KBM-7 (cell line): ENCODE measurements at places on chromosomes 16 and 17.

- no peak for DNase-seq
Observed at GRCh38 chr16:27052007-27052406, 14.7 kb upstream of the C16orf82 start.

DNA sequence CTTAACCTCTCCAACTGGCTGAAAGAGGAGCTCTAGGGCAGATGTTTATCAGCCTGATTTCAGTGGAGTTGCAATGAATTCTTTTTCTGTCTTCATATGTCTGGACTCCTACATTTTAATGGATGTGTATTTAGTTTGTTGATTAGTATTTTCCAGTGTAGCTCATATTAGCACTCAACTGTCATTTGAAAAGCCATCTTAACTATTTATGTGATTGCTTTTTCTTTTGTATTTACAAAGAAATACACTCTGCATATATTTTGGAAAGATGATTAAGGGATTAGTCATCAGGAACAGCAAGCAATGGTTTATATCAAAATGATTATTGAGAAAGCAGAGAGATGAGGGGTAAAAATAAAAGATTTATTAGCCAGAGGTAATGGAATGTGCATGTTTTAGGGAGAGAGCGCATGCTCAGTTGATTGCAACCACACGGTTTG is 71.1 kb downstream of the WWOX start:
- no peak for DNase-seq

DNA sequence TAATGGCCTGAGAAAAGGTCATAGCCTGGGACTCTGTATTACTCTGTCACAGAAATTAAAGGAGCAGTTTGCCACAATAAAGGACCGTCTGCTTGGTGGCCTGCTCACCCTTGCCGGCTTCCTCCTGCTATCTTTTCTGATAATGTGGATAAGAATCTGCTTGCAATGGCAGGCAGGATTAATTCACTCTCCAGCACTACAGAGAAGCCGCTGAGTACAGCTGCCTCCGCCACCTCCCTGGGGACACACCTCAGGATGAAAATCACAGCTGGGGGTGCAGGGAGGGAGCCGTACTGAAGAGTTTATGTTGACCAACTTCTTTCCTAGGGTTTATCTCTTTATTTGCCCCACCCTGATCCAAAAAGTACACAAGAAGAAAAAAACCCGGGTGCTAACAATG is 245.9 kb upstream of the RPL38 start:
- DNase-seq: no peak

- DNase-seq: peak; percentile 24
Observed at GRCh38 chr16:79599837-79600637, 500 bp downstream of the MAF start.

- peak; percentile 24 for DNase-seq
Observed at GRCh38 chr17:39757931-39758873, 20.5 kb downstream of the GRB7 start.

DNA sequence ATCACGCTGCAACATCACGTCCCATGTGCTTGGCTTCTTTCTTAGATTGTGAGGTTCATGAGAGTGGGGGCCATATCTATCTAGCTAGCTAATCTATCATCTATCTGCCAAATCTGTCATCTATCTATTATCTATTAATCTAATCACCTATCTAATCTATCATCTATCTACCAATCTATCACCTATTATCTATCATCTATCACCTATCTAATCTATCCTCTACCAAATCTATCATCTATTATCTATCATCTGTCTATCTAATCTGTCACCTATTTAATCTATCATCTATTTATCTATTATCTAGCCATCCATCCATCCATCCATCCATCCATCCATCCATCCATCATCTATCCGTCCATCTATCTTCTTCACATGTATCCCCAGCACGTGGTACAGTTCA is 14.2 kb downstream of the COX6A2 start:
- DNase-seq: no peak

DNA sequence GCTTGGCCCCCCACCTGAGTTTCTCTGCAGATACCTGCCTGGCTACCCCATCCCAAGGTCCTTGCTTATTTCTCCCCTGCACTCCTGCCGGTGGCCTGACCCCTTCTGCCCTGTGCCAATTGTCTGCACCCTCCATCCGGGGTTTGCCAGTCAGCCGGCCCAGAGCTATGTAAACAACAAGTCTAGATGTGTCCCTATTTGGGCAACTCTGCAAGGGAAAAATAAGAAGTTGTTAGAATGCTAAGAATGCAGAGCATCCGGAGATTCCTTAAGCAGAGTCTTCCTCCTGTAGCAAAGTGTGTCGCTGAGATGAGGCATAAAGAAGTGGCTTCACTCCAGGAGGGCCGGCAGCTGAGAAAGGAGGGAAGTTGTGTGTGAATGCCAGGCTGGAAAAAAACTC is 46.6 kb downstream of the RGS9 start:
- no peak for DNase-seq

DNA sequence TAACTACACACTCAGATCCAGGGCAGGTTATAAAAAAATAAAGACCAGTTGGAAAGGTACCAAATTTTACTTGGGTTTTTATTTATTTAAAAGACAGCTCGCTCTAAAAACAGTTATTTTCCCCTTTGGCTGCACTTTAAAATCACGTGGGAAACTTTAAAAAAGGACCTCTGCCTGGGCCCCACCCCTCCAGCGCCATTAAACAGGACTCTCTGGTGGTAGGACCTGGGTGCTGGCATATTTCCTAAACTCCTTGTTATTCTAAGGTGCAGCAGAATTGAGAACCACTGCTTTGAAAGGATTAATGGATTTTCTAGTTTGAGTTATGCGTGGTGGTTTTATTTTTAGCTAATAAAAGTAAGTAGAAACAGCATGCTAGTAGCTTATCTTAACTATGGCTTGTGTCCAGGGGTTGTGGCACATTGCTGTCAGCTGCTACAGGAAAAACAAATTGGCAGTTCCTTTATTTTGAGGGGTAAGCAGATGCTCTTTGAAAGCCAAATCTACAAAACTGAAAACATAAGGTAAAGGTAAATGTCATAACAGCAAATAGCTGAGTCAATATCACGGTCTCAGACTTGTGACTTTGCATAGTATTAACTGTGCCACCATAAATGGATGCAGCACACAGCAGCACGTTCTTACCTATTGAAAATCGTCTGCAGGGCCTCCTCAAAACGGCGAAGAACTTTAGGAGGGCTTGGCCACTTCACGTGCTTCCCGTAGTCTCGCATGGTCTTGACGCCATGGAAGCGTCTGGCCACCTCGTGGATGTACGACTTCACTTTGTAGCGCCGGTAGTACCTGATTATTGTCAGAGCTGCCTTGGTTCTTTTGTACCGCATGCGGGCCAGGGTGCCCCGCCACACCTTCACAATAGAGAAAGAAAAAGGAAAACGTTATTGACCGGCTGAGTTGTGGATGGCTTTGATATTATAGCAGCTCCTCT is 172.0 kb downstream of the CDK5R1 start:
- DNase-seq: no peak

DNA sequence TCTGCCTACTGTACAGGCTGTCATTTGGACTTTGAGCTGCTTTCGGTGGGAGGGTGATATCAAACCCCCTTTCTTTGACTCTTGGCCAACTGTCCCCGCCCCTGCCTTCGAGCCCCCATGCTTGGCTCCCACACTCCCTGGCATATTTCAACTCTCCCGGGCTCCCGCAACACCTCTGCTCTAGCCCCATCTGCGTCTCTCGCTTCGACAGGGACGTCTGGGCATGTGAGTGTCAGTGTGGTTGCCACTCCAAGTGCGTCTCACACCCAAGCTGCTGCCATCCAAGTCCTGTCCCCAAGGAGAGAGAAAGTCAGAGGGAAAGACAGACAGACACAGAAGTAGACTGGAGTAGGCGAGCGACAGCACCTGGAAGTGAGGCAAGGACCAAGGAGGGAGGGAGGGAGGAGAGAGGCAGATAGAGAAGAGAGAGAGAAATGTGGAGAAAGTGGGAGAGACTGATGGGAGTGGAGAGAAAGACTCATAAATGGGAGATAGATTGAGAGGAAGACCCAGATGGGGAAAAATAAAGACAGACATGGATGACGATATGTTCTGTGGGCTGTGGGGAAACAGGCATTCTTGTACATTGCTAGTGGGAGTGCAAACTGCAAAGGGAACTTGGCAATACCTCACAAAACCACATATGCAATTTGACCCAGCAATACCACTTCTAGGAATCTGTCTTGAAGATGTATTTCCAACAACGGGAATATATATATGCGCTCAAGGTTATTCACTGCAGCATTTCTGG is 11.8 kb downstream of the STARD3 start:
- peak; percentile 18 for DNase-seq

- DNase-seq: no peak
Observed at GRCh38 chr17:32161506-32162365, 19.4 kb downstream of the RHOT1 start.

- DNase-seq: no peak
Observed at GRCh38 chr17:46883871-46884520, 32.6 kb downstream of the WNT9B start.

DNA sequence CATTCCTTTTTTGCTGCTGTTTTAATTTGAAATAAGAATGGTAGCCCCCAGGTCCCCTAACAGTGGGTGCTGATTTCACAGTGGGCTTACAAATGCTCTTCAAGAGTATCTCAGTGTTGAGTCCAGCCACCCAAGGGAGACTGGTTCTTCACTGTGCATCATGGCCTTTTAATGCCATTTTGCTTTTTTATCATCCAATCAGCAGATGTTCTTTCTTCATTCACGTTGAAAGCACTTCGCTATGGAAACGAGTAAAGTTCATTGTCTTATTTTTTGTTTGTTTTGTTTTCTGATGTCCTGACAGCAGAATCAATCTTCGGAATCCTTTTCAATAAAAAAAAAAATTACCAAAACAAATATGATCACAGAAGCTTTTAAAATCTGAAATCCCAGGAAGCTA is 429.0 kb downstream of the MAF start:
- no peak for DNase-seq

GRCh38 chr17:56792267-56792666 is 41.5 kb downstream of the C17orf67 start:
- DNase-seq: no peak

GRCh38 chr16:3819175-3819527 is 61.4 kb downstream of the CREBBP start:
- no peak for DNase-seq

GRCh38 chr16:10878644-10879501 is 1.9 kb downstream of the CIITA start:
- peak; percentile 42 for DNase-seq

- DNase-seq: no peak
Observed at GRCh38 chr16:48128769-48129168, 27.0 kb downstream of the ABCC12 start.

DNA sequence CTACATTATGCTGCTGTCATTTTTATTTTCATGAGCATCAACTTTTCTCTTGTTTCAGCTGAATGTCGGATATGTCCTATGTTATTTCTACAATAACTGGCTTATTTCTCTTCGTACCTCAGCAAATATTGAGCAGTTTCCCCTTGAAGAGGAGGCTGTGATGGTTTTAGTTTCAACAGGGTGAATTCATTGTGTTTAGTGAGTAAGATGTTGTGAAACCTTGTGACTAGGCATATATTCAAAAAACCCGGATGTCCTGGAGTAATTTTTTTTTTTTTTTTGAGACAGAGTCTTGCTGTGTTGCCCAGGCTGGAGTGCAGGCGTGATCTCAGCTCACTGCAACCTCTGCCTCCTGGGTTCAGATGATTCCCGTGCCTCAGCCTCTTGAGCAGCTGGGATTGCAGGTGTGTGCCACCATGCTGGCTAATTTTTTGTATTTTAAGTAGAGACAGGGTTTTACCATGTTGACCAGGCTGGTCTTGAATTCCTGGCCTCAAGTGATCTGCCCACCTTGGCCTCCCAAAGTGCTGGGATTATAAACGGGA is 11.1 kb downstream of the CPD start:
- DNase-seq: no peak

DNA sequence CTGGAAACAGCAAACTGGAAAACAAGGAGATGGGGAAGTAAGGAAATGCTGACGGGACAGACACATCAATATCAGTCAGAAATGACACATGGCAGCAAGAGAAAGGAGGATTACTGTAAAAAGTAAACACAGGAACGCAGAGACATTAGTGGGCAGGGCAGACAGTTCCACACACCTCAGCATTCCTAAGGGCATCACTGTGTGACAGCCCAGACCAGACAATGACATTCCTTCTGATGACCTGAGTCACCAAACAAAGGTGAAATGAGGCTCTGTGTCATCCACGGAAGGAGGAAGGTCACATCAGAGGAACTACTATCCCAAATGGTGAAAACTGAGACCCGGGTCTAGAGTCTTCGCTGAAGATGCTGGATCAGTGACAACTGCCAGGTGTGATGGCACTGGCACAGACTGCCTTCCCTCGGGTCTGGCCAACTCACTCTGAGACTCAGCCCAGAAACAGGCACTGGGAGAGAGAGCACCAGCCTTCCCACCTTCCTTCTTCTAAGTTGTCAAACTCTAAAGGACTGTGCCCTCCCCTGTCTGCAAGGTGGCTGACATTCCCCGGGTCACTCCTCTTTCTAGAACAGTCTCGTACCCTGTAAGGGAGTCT is 36.7 kb downstream of the TK2 start:
- no peak for DNase-seq

- DNase-seq: peak; percentile 53
Observed at GRCh38 chr17:77214743-77215142, 74.0 kb downstream of the SEC14L1 start.

DNA sequence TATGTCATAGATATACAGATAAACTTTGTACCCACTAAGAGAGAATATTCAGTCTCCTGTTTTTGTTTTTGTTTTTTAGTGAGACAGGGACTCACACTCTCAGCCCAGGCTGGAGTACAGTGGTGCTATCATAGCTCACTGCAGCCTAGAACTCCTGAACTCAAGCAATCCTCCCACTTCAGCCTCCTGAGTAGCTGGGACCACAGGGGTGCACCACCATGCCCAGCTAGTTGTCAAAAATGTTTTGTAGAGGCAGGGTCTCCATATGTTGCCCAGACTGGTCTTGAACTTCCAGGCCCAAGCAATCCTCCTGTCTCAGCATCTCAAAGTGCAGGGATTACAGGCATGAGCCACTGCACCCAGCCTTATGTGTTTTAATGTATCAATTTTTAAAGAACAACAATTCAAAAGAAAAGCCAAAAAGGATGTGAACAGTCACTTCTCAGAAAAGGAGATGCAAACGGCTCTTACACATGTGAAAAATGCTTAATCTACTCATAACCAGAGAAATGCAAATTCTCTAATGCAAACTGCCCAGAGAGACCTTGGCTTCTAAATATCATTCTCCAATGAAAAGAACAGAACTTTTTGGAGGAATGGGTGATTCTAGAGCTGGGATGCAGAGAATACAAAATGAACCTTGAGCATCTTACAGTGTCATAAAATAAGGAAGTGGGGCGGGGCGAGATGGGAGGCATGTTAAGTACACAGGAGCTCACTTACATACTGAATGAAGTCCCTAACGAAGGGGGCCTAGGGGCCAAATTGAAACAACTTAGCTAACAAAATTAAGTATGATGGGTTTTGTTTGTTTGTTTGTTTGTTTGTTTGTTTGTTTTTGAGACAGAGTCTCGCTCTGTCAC is 7.3 kb upstream of the CMTM3 start:
- DNase-seq: no peak
